Kidney tubule cell (primary cell): ENCODE measurements at places on chromosomes 6 and 20.

GRCh38 chr6:22657352-22657980 is 88.1 kb downstream of the HDGFL1 start:
- peak; percentile 13 for DNase-seq

- DNase-seq = no peak
Measured at GRCh38 chr6:169008641-169009257, 244.9 kb downstream of the THBS2 start.

- DNase-seq = no peak
Measured at GRCh38 chr20:16083639-16084280, 489.5 kb downstream of the KIF16B start.

DNA sequence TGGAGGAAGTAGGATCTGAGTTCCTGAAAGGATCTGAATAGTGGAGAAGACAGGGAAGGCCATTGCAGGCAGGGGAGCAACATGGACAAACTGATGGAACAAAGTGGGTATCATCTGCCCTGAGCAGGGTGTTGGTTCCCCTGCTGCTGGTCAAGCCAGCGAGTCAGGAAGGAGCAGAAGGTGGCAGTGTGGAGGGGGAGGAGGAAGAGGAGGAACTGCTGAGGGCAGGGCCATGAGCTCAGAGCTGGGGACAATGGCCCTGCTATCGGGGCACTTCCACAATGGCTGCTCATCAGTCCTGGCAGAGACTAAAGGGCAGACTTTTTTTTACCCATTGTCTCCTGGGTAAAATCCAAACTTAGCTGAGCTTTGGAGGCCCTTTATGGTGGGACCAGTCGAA is 13.6 kb downstream of the CNBD2 start:
- DNase-seq = no peak

DNA sequence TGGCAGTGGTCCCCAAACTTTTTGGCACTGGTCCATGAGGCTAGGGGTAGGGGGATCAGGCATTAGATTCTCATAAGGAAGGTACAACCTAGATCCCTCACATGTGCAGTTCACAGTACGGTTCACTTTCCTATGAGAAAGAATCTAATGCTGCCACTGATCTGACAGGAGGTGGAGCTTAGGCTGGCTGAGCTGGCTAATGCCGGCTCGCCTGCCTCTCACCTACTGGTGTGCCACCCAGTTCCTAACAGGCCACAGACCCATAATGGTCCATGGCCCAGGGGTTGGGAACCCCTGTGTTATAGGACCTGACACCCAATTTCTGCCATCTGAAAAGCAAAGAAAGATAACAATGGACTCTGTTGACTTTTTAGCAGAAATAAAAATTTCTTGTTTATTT is 199.6 kb downstream of the GMPR start:
- DNase-seq = no peak
